ENCODE measurements at places on chromosomes 2 and 18. TPM values are rescaled to one million over a fixed set of nuclear protein-coding genes. Genes with fewer than 3 reads are reported as not detected.

- DNase-seq, result no peak
These were observed 54.5 kb downstream of the ROCK1 start for GRCh38 chr18:21057112-21057511.

GRCh38 chr2:1612391-1613077 lies 131.8 kb downstream of the PXDN start:
- DNase-seq, result no peak

DNA sequence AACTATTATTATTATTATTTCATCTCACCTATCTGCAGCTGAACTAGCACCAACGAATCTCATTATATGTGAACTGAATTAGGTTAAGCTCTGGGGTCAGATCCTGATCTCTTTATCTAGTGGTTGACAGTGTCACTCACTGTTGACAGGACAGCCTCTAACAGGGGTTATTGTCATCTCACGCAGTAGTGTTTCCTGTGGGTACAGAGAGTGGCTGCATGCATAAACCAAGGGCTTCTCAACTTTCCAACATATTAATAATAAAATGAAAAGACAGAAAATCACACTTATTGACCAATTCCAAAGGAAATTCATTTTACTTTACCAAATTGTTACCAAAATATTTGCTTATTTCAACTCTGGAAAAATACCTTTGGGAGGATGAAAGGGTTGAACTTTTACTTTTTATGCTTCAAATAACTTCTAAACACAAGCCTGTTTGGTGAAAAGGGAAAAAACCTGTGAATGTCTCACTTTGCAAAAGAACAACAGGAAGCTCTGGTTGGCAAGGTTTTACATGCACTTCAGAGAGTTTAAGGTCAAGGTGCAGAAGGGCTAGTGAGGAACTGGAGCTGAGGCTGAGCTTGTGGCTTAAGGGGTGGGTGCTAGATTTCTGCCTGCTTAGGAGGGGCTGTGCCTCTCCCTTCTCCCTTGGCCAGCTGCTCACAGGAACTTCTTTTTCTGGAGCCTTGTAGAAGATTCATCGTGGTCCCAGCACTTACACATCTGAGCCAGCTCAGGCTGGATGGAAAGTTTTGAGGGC lies 72.6 kb downstream of the CTAGE1 start:
- no peak for DNase-seq

- no peak for DNase-seq
These were observed 127.3 kb upstream of the SPATS2L start for GRCh38 chr2:200179151-200179550.

DNA sequence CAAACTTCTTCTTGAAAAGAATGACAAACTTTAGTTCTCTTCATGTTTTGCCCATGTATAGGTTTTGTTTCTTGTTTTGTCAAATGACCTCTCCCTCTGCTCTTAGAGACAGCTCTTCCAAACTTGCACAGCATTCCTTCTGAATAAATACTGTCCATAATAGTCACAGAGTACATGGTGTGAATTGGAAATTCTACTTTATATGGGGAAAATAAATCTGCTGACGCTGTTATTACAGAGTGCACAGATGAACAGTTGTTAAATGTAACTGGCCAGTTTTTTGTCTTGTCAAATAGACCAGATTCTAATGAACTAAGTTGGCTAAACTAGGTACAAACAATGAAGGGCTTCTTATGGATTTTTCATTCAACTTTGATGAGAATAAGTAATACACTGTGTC lies 115.8 kb upstream of the DTNA start:
- DNase-seq, result no peak

DNA sequence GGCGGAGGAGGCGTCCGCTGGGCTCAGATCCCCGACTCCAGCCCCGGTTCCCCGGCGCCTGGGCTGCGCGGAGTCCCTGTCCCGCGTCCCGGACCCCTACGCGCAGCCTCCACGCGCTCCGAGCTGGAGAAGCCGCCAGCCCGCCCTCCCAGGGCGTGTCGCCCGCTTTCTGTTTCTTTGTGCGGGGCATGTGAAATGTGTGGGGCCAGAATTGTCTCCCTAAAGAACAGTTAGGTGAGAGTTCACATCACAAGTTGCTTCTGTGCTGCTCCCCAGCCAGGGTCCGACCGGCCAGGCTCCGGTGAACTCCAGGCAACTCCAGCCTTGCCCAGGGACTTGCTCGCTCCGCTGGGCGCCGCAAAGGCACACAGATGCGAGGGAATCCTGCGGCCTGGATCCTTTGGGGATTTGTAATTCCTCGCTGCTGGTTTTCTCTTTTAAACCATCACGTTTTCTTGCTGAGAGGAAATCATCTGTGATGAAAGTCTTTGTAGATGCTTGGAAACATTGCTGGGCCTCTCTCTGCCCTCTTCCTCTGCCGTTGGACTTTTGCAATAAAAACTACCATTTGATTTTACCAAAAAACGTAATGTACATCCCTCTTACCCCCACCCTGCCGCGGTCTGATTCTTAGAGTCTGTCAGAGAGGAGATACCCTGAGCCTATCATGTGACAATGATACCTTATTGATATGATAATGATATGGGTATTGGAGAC lies 631 bp downstream of the GYPC start:
- DNase-seq, result no peak

DNA sequence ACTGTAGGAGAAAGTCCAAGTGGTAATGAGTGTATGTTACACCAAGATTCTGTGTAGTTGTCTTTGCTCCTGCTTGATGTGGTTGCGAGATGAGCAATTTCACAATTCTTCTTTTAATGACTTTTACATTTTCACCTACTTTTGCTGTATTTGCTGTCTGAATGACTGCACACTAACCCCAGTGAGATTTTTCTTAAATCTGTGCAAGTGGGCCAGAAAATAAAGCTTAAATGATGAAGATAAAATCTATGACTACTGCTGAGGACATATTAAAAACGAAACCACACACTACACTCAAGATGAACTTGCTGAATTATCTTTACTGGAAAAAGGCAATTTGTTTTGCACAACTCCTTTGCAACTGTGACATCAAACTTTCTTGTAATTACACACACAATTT lies 4.1 kb downstream of the LDAH start:
- DNase-seq, result no peak

- DNase-seq, result no peak
These were observed 83.3 kb downstream of the CACNB4 start for GRCh38 chr2:152015552-152015951.

GRCh38 chr2:69212238-69213028 lies 174.6 kb downstream of the GFPT1 start:
- DNase-seq, result no peak

DNA sequence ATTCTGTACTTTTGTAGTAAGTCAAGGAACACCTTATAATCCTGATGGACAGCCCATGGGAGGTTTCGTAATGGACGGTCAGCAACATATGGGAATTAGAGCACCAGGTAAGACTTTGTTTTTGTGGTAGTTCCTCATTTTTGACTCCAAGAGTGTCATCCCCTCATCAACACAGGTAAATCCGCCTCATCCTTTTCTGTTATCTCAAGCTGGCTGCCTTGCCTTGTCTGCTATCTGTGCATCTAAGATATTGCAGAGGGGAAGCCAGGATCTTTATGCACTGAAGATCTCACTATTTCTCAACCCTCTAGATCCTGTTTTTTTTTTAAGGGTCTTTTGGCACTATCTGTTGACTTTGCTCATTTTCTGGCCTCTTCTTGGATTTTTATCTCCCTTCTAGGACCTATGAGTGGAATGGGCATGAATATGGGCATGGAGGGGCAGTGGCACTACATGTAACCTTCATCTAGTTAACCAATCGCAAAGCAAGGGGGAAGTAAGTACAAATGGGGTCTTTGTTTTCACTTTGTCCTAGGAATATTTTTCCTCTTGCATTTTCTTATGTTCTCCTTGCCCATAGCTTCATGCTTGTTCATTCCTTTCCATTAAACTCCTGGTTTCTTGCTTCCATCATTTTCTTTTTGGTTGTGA lies 133.8 kb downstream of the MEIS1 start:
- no peak for DNase-seq

DNA sequence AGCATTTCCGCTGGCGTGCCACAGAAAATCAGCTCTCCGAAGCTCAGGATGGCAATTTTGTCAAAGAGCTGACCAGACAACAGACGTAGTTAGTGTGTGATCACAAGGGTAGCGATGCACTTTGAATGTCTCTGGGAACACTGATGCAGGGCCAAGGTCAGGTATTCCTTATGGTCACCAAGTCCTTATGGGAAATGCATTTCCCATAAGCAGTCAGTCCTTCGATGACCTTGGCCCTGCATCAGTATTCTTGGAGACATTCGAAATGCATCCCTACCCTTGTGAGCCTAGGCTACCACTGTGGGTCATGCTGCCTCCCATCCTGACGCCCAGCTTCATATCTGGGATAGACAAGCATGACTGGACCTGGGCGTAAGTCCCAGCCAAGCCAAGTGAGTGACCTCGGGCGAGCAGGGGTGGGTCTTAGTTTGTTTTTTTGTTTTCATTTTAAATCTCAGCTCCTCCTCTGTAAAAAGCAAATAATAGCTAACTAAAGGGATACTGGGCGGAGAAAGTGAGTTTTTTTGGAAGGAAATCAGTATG lies 13.6 kb downstream of the ABCG5 start:
- no peak for DNase-seq

DNA sequence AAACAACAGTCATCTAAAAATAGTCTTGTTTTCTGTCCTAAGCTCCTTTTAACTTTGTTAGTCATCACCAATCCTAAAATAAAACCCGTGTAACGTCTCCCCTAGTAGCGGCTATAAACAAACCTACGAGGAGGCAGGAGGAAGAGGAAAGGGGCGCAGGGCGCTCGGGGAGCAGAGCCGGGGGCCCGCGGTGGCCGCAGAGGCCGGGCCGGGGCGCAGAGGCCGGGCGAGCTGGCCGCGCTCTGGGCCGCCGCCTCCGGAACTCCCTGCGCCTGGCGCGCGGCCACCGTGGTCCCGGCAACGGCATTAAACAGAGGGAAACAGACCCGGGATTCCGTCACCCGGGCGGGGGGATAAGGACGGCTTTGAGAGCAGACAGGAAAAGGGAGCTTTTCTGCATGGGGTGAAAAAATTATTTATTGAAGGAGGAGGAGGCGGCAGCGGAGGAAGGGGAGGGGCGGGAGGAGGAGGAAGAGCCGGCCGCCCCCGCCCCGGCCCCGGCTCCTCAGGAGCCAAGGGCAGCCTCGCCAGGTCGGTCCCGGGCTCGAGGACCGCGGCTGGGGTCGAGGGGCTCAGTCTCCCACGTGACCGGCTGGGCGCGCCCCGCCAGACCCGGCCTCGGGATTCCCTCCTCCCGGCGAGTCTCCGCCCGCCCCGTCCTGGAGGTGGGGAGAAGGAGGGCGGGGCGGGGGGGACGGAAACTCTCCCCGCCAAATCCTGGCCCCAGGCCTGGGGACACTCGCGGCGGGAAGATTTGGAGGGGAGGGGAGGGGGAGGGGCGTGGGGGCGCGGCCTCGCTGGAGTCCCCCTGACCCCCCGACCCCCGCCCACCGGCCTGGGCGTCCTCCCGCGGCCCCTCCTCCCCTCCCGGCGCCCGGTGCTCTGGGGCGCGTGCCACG lies 1.8 kb upstream of the NFATC1 start:
- DNase-seq, result peak; percentile 69

DNA sequence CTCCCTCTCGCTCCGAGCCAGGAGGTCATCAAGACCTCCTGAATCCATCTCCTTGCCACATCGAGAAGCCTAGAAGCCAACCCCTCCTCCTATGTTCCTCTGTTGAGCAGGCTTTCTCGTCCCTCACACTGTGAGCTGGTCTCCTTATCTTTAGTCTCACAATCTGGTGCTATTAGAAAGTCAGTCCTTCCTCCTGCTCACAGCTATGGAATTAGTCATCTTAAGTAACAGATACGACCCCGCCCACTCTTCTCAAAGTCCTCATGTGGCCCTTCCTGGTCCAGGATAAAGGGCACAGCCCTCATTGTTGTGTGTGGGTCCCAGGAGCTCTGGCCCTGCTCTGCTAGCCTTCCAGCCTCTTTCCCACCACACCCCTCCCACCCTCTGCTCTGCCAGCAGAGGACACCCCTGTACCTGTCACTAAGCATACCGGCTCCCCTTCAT lies 41.4 kb upstream of the TRIB2 start:
- peak; percentile 22 for DNase-seq

- DNase-seq, result no peak
These were observed 21.5 kb upstream of the MYCN start for GRCh38 chr2:15918761-15919356.

GRCh38 chr18:58886864-58887612 lies 22.4 kb downstream of the ZNF532 start:
- peak; percentile 10 for DNase-seq

DNA sequence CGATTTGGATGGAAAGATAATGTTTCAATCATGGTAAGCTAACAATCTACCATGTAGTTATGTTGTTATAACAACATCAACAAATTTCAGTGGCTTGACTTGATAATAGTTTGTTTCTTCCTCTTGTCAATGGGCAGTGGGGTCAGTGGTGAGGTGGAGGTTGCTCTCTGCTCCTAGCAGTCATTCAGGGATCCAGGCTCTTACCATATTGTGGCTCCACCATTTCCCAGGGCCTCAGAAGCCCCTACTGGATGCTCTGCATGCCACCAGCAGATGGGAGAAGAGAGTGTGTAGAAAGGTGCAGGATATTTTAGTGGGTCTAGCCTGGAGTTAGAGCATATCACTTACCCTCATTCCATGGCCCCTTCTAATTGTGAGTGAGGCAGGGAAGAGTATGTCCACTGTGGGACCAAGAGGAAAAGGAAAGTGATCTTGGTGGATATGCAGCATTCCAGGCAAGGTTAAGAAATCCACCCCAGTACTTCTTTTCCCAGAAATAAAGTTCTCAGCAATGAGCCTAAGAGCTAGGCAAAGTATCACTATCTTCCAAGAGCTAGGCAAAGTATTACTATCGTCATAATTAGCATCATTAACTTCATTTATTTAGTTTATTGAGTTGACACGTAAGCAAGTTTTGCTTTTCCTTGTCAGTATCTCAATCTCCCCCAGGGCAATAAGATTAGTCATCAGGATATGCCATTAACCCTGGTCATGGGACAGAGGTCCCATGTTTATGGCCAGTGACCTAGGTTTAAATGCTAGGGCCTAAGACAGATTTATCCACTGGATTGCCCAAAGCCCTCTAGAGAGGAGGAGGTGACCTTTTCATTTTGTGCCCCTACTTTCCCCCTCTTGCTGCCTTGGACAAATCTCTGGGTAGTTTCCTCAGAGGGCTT lies 4.2 kb upstream of the IWS1 start:
- DNase-seq, result peak; percentile 38

DNA sequence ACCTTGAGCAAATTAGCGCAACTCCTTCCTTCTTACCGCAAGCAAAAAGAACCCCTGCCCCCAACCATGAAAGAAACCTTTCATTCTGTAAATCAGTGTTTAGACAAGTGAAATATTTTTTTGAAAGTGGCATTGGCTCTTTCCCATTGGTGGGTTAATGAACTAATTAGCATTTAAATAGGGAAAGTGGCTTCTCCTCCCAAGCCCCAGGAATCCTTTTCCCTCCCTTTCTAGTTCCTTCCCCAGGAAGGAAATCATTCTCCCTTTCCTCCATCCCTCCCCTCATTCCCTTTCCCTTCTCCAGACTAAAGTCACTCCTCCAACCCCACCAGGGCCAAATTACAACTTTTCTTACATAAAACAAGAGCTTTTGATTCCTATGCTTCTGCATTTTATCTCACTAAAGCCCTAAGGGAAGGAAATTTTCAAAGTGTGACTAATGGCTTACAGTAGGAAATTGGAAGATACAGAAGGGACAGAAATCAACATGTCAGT lies 22.9 kb upstream of the TYMS start:
- peak; percentile 12 for DNase-seq

- DNase-seq, result peak; percentile 27
These were observed 92.8 kb upstream of the MSH2 start for GRCh38 chr2:47309952-47310800.

The CHRNG gene
- not detected for total RNA-seq

The SCN9A gene
- 1.9 TPM for total RNA-seq

The FAM117B gene
- 2.4 TPM for total RNA-seq

The SFXN5 gene
- total RNA-seq, result 8.0 TPM

The INSIG2 gene
- total RNA-seq, result 15.0 TPM

The MMADHC gene
- 151 TPM for total RNA-seq

The SERPINB11 gene
- total RNA-seq, result not detected

The SYT4 gene
- total RNA-seq, result not detected

The ZNF24 gene
- total RNA-seq, result 39.1 TPM

The DTNA gene
- total RNA-seq, result not detected
